ENCODE measurements at places on chromosomes 11 and 22. TPM values are rescaled to one million over a fixed set of nuclear protein-coding genes. Genes with fewer than 3 reads are reported as not detected.

GRCh38 chr11:16669799-16670415, 68.5 kb upstream of the C11orf58 start:
- no peak overlapping the region for H3K4me3 ChIP-seq
- no peaks in the 10 kb centered on the region for H3K27me3 ChIP-seq
- no peaks in the 10 kb centered on the region for H3K4me1 ChIP-seq

GRCh38 chr11:129224538-129224937, 32.4 kb upstream of the ARHGAP32 start:
- DNase-seq, result no peak
- H3K4me3 ChIP-seq, result no peak overlapping the region
- no peaks in the 10 kb centered on the region for H3K36me3 ChIP-seq
- no peak overlapping the region for H3K27ac ChIP-seq
- no peaks in the 10 kb centered on the region for H3K4me1 ChIP-seq

GRM5 gene
- not detected for total RNA-seq

DNA sequence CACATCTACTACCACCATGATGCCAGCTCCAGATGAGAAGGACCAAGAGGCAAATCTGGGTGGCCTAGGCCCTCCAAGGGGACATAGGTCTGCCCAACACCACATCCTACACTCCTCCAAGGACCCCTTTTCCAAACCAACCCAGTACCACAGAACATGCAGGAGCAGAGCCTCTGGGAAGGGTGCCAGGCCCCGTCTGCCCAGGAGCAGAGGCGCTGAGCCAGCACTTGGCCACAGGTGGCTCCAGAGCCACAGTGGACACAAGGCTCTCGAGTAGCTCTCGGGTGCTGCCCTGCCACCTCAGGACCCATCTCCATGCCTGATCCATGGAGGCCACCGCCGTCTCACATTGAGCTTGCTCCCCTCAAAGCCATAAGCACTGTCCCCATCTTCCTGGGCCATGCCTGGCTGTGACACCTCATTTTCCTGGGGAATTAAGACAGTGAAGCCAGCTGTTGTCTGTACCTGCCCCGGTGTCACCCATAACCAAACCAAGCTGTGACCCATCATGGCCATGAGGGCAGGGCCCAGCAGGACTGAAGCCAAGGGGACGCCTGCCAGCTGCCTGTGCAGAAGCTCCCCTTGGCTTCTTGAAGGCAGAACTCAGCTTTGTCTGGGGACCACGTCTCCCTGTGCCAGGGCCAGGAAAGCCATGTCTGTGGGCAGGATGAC, 7.4 kb downstream of the MOB2 start:
- DNase-seq, result no peak
- no peak overlapping the region for H3K27ac ChIP-seq
- no peaks in the 10 kb centered on the region for H3K27me3 ChIP-seq
- H3K4me3 ChIP-seq, result no peak overlapping the region
- H3K4me1 ChIP-seq, result no peaks in the 10 kb centered on the region

DNA sequence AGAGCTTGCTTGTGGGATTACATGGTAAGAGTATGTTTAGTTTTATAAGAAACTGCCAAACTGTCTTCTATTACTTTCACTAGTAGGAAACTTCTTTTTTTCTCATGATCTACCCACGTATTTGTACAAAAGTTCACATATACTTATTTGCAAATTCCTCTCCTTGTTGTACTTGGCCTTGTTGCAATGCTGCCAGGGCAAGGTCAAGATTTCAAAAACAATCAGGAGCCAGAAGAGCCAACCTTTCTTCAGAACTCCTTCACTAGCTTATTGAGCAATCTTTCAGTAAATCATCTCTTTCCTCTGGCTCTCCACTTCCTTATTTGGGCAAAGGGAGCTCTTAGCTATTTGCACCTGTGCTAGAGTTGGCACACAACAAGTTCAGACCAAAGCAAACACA, 9.7 kb downstream of the SRSF8 start:
- H3K4me1 ChIP-seq, result 0 out of 2 replicates have a peak, but pooled peaks cover 4% of the 10 kb centered on the region
- H3K27me3 ChIP-seq, result no peaks in the 10 kb centered on the region
- 0 out of 2 replicates have a peak, but pooled peaks cover 5% of the 10 kb centered on the region for H3K36me3 ChIP-seq
- DNase-seq, result no peak
- H3K27ac ChIP-seq, result no peak overlapping the region
- H3K4me3 ChIP-seq, result no peak overlapping the region

BTG4 gene
- not detected for total RNA-seq

SOX6 gene
- not detected for total RNA-seq

DNA sequence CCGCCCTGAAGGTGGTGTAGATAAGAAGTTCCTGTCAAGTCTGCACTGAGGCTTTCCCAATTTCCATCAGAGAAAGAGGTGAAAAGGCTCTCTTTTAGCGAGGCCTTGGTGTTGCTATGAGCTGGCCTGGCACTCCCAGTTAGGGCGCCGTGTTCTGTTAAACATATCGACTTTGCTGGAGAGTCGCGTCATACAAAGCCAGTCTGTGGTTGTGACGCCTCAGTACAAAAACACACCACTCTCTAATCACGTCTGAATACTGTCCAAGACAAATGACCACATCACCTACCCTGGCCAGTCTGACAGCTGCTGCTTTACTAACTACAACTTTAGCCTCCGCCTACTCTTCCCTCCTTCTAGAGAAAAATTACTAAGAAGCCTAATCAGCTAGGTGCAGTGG, 8.0 kb upstream of the TOLLIP start:
- H3K27ac ChIP-seq, result no peak overlapping the region
- H3K36me3 ChIP-seq, result no peaks in the 10 kb centered on the region
- no peaks in the 10 kb centered on the region for H3K4me1 ChIP-seq
- DNase-seq, result no peak
- no peaks in the 10 kb centered on the region for H3K27me3 ChIP-seq

MUC15 gene
- total RNA-seq, result not detected

GRCh38 chr11:114163229-114163631, 103.7 kb downstream of the ZBTB16 start:
- no peaks in the 10 kb centered on the region for H3K36me3 ChIP-seq
- no peak overlapping the region for H3K4me3 ChIP-seq
- peaks cover 18% of the 10 kb centered on the region for H3K4me1 ChIP-seq
- DNase-seq, result no peak

GRCh38 chr11:61066645-61067044, 35.6 kb upstream of the CD5 start:
- DNase-seq, result no peak
- H3K27ac ChIP-seq, result no peak overlapping the region
- no peaks in the 10 kb centered on the region for H3K27me3 ChIP-seq
- H3K36me3 ChIP-seq, result no peaks in the 10 kb centered on the region
